Glomerular endothelial cell (primary cell): ENCODE measurements at places on chromosomes 6 and 20. TPM values are rescaled to one million over a fixed set of nuclear protein-coding genes. Genes with fewer than 3 reads are reported as not detected.

Gene CALHM4
- total RNA-seq = not detected in 2 replicates

Gene MYMX
- 2.2 TPM in 1 of 2 replicates, not detected in the other for total RNA-seq

Gene COL12A1
- total RNA-seq = 49.3 and 97.3 TPM in 2 replicates

Gene MACROD2
- 0.58 and 0.76 TPM in 2 replicates for total RNA-seq

Gene GHRH
- total RNA-seq = not detected in 2 replicates

Gene TM9SF4
- 44.2 and 52.2 TPM in 2 replicates for total RNA-seq

Gene NAPB
- total RNA-seq = 4.5 and 7.5 TPM in 2 replicates

Gene BLCAP
- 51.3 and 76.0 TPM in 2 replicates for total RNA-seq

Gene LY6G6C
- total RNA-seq = not detected in 2 replicates
